ENCODE measurements at places on chromosomes 5 and 9.

- DNase-seq = no peak
Measured at GRCh38 chr9:36802201-36802920, 229.7 kb downstream of the MELK start.

GRCh38 chr9:107813287-107813686, 323.7 kb upstream of the KLF4 start:
- no peak for DNase-seq

GRCh38 chr9:18173923-18174322, 300.0 kb upstream of the ADAMTSL1 start:
- no peak for DNase-seq

GRCh38 chr9:114849450-114849849, 43.6 kb upstream of the TNFSF15 start:
- DNase-seq = no peak

GRCh38 chr5:95113489-95113888, 171.4 kb downstream of the MCTP1 start:
- DNase-seq = no peak

All from stimulated activated CD8-positive, alpha-beta memory T cell treated with anti-CD3 and anti-CD28 coated beads, Interleukin-15, amount 100 ng/mL, for 4 hours (primary cell).